Mesangial cell (primary cell): ENCODE measurements at places on chromosomes 12 and 14. TPM values are rescaled to one million over a fixed set of nuclear protein-coding genes. Genes with fewer than 3 reads are reported as not detected.

TBC1D30 gene
- total RNA-seq, result 0.65 and 0.89 TPM in 2 replicates

FAM186B gene
- 0.13 TPM in 1 of 2 replicates, not detected in the other for total RNA-seq

SLC7A8 gene
- 0.98 and 7.2 TPM in 2 replicates for total RNA-seq

TRAF3 gene
- 14.1 and 17.8 TPM in 2 replicates for total RNA-seq

TDRD9 gene
- total RNA-seq, result 0.33 and 0.76 TPM in 2 replicates

CD163L1 gene
- under 0.01 TPM in 2 replicates for total RNA-seq
